ENCODE measurements at places on chromosomes 5 and 9.
A peak's percentile ranks its signal among the peaks of the same experiment; 100 is the strongest.

DNA sequence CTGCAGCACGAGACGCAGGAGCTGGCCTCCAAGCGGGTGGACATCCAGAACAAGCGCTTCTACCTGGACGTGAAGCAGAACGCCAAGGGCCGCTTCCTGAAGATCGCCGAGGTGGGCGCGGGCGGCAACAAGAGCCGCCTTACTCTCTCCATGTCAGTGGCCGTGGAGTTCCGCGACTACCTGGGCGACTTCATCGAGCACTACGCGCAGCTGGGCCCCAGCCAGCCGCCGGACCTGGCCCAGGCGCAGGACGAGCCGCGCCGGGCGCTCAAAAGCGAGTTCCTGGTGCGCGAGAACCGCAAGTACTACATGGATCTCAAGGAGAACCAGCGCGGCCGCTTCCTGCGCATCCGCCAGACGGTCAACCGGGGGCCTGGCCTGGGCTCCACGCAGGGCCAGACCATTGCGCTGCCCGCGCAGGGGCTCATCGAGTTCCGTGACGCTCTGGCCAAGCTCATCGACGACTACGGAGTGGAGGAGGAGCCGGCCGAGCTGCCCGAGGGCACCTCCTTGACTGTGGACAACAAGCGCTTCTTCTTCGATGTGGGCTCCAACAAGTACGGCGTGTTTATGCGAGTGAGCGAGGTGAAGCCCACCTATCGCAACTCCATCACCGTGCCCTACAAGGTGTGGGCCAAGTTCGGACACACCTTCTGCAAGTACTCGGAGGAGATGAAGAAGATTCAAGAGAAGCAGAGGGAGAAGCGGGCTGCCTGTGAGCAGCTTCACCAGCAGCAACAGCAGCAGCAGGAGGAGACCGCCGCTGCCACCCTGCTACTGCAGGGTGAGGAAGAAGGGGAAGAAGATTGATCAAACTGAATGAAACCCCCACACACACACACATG is 654 bp downstream of the PURA start:
- DNase-seq: peak; percentile 39

GRCh38 chr5:122942164-122942914 is 94.2 kb downstream of the PPIC start:
- DNase-seq: no peak

DNA sequence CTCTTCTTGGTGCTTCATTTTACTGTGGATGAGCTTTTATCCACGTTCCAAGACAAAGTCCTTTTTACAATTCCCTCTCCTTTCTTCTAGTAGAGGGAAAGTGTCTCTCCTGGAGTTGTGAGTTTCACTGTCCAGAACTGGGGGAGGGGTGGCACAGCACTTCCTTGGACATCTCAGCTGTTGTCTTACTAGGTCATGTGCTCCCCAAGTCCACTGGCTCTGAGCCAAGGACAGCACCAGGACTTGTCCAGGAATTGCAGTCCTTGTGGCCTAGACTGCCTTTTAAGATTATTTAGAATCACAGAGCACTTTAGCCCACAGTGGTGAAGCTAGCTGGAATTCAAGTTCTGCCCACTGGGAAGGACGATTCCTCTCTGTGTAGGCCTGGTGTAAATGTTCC is 700.2 kb upstream of the PTPRD start:
- no peak for DNase-seq

DNA sequence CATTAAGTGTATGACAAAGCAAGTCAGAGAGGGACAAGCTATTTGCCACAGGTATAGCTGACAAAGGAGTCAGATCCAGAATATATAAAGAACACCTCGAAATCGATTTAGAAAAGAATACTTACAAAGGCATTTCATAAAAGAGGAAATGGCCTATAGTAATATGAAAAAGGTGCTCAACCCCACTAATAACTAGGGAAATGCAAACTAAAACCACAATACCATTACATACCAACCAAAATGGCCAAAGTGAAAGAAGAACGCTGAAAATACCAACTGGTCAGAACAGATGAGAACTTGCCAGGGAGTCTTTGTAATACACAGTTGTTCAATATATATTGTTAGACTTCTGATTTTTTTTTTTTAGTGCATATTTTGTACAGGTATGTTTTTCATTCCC is 152.9 kb downstream of the CDC42SE2 start:
- no peak for DNase-seq

GRCh38 chr9:130579738-130580463 is 524 bp downstream of the FUBP3 start:
- no peak for DNase-seq

GRCh38 chr5:96326902-96327301 is 106.1 kb downstream of the PCSK1 start:
- DNase-seq: no peak

GRCh38 chr9:136307215-136307750 is 3.4 kb upstream of the CCDC187 start:
- DNase-seq: no peak

DNA sequence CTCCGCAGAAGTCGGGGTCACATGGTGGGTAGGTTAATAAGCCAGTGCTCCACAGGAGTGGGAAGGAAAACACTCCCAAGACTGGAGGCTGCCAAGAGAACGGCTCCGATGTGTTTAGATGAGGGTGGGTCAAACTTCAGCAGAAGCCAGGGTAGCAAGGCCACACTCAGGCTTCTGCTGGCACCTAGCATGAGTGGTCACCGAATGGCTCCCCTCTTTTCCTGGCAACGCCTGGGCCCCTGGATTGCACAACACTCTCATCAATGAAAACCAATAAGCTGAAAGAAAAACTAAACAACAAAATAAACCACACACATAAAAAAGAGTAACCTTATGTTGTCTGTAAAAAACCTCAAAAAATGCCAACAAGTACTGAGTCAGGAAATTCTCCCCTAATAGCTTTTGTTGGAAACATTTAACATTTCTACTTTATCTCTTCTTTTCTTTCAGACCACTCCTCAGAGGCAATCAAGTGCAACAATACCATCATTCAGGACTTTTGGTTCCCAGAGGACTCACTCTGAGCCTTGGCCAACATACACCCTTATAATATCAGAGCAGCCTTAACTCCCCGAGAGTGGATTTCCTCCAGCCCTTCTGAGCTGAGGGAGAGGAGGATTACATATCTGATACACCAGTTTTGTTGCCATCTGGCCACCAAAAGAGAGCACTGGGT is 279.9 kb downstream of the ENC1 start:
- DNase-seq: no peak

DNA sequence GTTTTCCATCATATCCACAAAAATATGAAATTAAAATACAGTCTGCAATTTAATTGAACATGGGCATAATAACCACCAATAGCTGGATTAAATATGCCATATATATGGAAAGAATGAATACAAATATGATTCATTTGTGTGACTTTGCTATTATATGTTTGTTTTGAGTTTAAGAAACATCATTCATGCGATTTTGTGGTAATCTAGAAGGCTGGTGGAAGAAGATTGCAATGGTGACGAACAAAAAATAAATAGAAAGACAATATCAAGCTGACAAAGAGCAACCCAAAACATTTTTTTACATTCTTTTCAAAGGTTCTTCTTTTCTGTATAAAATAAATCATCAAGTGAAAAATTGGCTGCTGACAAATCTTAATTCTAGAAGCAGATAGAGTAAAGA is 610.0 kb downstream of the MAT2B start:
- no peak for DNase-seq

GRCh38 chr5:1009359-1010180 is 968 bp downstream of the NKD2 start:
- no peak for DNase-seq

DNA sequence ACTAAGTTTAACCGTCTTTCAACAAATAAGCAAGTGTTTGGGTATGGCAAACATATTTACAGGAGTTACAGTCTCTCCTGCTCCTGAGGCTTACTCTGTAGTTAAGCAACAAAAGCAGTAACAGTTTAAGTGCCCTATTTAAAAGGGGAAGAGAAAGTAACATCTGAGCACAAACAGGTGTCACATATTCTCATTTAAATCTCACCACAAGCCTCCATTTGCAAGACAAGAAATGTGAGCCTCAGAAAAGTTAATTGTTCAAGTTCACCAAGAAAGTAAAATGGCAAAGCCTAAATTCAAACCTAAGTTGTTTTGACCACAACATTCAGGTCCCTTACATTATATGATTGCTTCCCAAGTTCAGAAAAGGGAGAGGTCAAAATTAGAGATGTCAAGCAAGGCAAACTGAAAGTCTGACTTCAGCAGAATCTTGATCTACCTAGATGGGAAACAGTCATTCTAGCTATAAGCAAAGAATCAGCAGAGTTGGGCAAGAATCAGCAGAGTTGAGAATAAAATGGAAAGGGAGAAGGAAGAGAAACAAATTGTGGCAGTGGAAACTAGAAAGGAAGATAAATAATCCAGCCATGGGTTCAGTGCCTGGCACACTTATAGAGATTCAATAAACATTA is 93.4 kb downstream of the STRBP start:
- DNase-seq: no peak

- DNase-seq: no peak
These were observed 3.4 kb upstream of the MYORG start for GRCh38 chr9:34380034-34380510.

GRCh38 chr9:91817493-91818224 is 132.4 kb downstream of the ROR2 start:
- DNase-seq: no peak

- DNase-seq: no peak
These were observed 193.6 kb downstream of the ZSWIM6 start for GRCh38 chr5:61525512-61526206.

GRCh38 chr9:84940294-84940693 is 270.8 kb downstream of the NTRK2 start:
- no peak for DNase-seq

- no peak for DNase-seq
These were observed 480.0 kb downstream of the NR2F1-AS1 start for GRCh38 chr5:93100976-93101375.

DNA sequence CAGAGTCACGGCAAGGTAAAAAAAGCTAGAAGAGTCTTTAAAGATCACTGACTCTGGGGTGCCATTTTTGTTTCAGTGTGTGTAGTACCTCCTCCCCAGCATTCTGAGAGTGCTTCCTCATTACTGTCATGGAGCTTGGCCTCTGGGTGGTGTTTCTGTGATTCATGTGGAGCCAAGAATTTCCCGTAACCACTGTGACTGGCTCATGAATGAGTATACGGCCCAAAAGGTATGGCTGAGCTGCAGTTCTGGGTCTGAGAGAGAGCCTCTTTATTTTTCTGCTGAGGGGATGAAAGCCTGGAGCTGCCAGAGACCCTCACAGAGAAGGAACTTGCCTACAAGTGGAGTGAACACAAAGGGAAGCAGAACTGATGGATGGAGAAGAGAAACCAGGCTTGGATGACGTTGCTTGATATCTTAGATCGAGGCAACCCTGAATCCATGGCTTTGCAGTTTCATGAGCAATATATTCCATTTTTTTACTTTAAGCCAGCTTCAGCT is 85.6 kb downstream of the PTTG1 start:
- DNase-seq: no peak

DNA sequence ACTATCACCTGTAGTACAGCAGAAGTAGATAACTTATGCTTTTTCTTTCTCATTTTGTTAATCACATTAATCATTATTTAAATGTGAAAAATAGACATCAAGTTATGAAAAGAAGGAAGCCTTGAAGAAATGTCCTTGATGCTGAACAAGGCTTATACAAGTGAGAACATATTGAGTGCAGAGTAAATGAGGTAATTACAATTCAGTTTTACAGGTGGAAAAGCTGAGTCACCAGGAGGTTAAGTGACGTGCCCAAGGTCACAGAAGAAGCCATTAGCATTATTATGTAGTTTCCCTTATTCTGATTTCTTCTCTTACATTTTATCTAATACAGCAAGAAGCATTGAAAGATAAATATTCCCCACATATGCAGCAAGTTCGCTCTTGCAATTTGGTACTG is 998.5 kb upstream of the CDH6 start:
- DNase-seq: no peak

- DNase-seq: no peak
These were observed 16.0 kb downstream of the HSD17B4 start for GRCh38 chr5:119468286-119468685.

DNA sequence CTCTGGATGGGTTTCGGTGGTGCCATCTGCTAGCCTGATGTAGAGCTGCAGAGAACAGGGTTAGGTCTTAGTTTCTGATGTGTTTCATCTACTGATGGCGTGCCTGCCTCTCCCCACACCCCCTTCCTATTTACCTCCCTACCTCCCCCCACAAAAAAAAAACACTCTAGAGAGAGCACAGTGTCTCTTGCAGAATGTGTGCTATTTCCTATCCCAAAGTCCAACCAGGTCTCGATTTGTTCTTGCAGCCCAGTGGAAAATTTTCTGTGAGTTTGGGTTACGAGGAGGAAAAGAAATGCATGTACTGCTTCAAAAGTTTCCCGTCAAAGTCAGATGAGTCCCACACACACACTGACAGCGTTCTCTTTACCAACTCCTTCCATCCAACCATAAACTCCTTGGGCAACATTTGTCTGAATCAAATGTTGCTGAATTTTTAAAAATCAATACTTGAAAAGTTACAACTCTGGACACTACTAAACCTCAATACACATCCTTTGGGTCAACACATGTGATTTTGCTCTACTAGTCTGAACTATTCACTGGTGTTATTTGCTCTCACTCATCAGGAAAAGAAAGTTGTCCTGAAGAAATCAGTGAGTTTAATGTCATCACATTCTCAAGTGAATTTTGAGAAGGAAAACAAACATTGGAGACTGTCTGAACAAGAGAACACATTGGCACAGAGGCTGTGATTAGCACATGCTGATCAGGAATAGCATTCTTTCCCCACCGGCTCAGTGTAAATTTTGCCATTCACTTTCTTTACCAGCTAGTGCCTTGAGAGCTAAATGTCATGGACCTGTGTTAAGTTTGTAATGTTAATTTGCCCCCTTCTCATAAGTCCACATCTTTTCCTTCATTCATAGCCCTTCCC is 84.1 kb downstream of the MAMDC2 start:
- no peak for DNase-seq

- no peak for DNase-seq
These were observed 127.0 kb downstream of the ADAMTS12 start for GRCh38 chr5:33764786-33765185.

DNA sequence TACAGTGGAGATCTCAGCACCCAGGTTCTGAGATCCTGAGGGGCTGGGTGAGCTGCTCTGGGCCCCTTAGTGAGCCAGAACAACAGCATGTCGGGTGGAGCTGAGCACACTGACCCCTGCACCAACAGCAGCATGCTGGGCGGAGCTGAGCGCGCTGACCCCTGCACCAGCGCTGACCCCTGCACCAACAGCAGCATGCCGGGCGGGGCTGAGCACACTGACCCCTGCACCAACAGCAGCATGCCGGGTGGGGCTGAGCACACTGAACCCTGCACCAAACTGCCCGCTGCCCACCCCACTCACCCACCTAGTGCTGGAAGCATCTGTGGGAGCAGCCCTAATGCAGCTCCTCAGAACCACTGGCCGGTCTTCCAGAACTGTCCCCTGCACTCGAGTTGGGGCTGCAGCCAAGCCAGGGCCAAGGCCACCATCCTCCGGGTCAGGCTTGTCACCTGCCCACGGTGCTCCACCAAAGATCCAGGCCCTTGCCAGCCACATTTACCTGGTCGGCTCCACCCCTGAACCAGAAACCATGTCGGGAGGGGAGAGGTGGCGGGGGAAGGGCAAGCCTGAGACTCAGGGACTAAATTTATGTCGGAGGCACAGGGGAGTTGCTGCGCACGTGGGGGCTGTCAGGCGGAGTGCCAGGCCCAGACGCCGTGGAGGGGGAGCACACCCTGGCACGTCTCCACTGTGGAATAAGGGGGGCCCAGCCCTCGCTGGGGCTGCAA is 80.3 kb downstream of the ADAMTS2 start:
- DNase-seq: no peak

Data from activated CD8-positive, alpha-beta memory T cell treated with anti-CD3 and anti-CD28 coated beads for 48 hours (primary cell).